ENCODE measurements at places on chromosomes 1 and 21. TPM values are rescaled to one million over a fixed set of nuclear protein-coding genes. Genes with fewer than 3 reads are reported as not detected.
A peak's percentile ranks its signal among the peaks of the same experiment; 100 is the strongest.

GRCh38 chr1:40363721-40364120, 9.8 kb upstream of the SMAP2 start:
- DNase-seq: no peak

NCAM2 gene
- under 0.01 TPM for total RNA-seq

PTCH2 gene
- under 0.01 TPM for total RNA-seq

DNA sequence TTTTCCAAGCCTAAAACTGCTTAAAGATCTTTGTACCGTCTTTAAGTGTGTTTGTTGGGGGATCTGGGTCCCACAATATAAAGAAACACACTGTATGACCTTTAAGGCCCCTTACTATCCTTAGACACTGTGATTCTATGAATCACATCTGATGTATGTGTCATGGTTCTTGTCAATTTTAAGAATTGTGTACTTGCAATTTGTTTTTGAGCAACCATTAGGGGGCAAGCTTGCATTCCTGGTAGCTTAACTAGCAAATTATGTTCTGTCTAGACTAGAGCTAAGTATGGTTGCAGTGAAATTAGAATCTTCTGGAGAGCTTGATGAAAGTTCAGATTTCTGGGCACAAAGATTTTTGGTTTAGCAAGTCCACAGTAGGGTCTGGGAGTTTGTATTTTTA, 219.5 kb downstream of the TPR start:
- peak; percentile 48 for DNase-seq

GRCh38 chr1:56359056-56359455, 220.3 kb downstream of the PLPP3 start:
- no peak for DNase-seq

DNA sequence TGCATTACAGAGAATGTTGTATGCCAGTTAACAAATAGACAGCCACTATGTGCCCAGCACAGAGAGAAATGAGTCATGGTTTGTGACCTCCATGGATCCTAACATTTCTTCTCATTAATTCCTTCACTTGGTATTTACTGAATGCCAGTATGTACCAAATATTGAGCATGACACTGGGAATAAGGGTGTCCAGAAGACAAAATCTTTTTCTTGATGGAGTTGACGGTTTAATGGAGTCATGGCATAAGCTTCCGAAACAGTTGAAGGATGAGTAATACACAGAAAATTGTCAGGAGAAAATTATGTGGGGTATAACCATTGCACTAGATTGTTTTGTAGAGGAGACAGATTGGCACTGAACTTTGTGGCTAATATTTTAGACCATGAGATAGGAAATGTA, 36.9 kb downstream of the PTGFR start:
- no peak for DNase-seq

LAMC1 gene
- total RNA-seq: 172 TPM

DNA sequence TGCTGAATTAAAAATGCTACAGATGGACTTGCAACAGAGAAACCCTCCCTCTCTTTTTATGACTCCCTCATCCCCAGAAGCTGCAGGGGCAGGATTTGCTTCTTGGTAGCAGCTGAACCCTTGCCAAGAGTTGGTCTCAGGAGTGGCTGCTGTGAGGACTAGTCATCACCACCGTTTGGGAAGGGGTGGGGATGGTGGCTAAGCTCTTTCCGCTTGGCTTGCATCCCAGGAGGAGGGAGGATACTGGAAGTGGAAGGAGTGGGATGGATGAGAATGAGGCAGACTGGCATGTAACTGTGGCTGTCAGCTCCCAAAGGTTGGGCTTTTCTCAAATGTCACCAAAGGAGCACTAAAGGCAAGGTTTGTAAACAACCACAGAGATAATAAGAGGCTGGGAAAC, 50.8 kb upstream of the COL24A1 start:
- DNase-seq: peak; percentile 59

DNA sequence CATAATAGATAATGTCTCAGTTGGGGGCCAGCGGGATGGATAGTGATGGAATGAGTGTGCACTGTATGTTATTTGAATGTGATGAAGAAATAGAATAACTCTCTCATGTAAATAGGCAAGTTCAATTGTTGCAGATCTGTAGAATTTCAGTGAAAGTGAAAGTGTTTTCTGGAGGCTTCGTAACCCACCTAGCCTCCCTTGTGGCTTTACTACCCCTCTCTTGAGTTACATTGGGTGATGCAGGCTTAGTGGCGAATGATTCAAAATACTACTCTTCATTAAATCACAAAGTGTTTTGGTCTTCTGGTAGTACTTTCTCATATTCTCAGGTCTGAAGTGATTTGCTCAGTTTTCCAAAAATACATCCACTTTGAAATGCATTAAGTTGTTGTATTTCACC, 411.9 kb downstream of the ZP4 start:
- no peak for DNase-seq

S100A2 gene
- total RNA-seq: 27.5 TPM

- no peak for DNase-seq
These were observed 21.8 kb downstream of the TENT5C start for GRCh38 chr1:117627546-117628130.

DNA sequence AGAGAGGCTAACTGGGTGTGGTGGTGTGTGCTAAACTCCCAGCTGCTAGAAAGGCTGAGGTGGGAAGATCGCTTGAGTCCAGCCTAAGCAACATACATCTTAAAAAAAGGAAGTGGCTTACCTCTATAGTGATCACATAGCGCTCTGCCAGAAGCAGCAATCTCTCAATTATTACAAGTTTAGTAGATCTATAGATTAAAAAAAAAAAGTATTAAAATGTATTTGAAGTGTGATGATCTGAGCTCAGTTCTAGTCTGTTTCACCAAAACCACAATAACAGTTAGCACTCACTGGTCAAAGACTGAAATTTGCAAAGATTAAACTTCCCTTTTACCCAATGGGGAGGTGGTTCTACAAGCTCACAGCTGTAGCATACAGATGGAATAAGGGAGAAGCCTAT, 76.3 kb downstream of the USP24 start:
- no peak for DNase-seq

- DNase-seq: no peak
These were observed 91.5 kb downstream of the SELENOF start for GRCh38 chr1:86822459-86822858.

UBL4B gene
- not detected for total RNA-seq

- DNase-seq: peak; percentile 60
These were observed 1.1 kb upstream of the GUCA2A start for GRCh38 chr1:42165511-42166210.

DNA sequence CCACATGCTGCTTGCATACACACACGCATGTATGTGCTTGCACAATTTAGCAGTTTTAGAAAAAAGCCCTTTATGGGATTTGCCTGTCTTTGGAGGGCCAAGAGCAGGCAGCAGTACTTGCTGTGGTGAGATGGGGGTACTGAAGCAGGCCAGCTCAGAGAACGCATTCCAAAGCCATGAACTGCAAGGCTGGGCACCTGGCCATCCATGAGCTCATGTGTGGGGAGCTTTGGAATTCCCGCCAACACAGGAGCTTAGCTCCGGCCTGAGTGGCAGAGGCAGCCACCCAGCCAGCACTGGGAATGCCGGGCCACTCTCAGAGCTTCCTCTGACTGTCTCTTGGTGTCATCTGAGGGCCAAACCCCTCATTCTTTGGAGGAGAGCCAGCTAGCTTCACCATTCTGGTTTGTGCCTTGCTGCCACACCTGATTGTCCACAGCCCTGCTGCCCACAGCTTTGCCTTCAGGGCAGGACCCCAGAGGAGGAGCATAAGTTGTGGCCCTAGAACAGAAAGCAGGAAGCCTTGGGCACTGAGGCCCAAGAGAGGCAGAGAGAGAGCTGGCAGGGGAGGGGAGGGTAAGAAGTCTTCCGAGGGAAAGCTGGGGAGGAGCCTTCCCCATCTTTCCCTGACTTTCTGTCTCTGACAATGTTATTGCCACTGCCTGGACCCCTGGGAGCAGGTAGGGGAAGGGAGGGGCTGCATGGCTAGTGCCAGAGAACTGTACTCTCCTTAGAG, 92.1 kb upstream of the POU3F1 start:
- peak; percentile 98 for DNase-seq

- no peak for DNase-seq
These were observed 99.7 kb downstream of the HIVEP3 start for GRCh38 chr1:41819069-41819468.

DNA sequence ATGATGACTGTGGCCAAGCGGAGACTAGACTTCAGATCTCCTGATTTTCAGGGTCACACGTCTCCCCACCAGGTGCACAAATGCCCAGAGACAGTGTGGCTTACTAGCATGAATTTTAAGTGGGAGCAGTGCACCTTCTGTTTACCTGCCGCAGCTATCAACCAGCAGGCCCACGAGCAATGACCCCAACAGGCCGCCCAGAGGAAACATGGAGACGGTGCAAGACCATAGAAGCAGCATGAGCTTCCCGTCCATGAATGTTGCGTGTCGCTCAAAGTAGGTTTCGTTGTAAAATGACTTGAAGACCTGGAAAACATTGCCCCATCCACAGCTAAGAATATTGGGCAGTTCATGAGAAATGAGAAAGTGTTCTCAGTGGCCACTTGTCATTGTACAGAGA, 3.5 kb downstream of the SLC2A7 start:
- DNase-seq: no peak

LRRC38 gene
- 1.6 TPM for total RNA-seq

DNA sequence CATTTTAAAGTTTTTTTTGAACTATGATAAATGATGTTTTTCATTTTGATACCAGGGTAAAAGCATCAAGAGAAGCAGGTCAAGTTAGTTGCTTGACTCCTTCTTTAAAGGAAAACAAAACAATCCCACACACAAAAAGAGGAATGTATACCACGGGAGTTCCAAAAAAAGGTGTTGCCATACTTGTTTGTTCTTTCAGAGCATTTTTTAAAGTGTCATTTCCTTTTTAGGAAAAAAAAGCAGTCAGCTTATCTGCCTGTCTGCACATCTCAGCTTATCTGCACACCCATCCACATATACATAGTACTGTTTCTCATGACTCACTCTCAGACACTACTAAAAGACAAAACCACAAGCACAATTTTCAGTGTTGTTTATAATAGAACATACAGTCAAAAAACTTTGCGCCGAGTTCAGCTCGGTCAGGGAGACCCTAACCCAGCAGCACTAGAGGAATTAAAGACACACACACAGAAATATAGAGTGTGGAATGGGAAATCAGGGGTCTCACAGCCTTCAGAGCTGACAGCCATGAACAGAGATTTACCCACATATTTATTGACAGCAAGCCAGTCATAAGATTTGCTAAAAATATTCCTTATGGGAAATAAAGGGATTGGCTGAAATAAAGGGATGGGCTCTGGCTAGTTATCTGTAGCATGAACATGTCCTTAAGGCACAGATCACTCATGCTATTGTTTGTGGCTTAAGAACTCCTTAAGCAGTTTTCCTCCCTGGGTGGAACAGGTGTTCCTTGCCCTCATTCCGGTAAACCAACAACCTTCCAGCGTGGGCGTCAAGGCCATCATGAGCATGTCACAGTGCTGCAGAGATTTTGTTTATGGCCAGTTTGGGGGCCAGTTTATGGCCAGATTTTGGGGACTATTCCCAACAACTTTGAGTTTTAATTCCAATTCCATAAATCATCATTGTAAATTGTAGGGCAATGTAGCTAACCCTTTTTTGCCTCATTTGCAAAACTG, 11.4 kb upstream of the MNDA start:
- no peak for DNase-seq

DNA sequence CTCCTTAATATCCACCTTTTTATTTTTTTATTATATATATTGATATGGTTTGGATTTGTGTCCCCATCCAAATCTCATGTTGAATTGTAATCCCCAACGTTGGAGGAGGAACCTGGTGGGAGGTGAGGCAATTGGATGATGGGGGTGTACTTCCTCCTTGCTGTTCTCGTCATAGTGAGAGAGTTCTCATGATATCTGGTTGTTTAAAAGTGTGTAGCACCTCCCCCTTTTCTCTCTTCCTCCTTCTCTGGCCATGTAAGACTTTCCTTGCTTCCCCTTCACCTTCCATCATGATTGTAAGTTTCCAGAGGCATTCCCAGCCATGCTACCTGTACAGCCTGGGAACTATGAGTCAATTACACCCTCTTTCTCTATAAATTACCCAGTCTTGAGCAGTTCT, 22.7 kb upstream of the CCSAP start:
- no peak for DNase-seq

- DNase-seq: no peak
These were observed 150.9 kb downstream of the CNIH3 start for GRCh38 chr1:224767031-224767430.

DNA sequence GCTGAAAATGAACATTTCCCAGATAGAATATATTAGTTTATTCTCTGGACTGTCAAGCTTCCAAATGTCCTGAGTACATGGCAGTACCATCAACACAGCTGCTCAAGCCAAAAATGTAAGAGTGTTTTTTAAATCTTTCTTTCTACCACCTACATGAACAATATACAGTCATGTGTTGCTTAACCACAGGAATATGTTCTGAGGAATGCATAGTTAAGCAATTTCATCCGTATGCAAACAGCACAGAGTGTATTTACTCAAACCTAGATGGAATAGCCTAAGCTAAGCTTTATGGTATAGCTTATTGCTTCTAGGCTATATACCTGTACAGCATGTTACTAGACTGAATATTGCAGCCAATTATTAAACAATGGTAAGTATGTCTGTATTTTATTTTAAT, 561.9 kb upstream of the ADGRL4 start:
- DNase-seq: no peak

RUNX3 gene
- total RNA-seq: 0.38 TPM

TBX19 gene
- 2.9 TPM for total RNA-seq

- no peak for DNase-seq
These were observed 66.3 kb downstream of the MAP3K7CL start for GRCh38 chr21:29196670-29197191.

LCE1F gene
- total RNA-seq: not detected

CYP4A11 gene
- not detected for total RNA-seq

DNA sequence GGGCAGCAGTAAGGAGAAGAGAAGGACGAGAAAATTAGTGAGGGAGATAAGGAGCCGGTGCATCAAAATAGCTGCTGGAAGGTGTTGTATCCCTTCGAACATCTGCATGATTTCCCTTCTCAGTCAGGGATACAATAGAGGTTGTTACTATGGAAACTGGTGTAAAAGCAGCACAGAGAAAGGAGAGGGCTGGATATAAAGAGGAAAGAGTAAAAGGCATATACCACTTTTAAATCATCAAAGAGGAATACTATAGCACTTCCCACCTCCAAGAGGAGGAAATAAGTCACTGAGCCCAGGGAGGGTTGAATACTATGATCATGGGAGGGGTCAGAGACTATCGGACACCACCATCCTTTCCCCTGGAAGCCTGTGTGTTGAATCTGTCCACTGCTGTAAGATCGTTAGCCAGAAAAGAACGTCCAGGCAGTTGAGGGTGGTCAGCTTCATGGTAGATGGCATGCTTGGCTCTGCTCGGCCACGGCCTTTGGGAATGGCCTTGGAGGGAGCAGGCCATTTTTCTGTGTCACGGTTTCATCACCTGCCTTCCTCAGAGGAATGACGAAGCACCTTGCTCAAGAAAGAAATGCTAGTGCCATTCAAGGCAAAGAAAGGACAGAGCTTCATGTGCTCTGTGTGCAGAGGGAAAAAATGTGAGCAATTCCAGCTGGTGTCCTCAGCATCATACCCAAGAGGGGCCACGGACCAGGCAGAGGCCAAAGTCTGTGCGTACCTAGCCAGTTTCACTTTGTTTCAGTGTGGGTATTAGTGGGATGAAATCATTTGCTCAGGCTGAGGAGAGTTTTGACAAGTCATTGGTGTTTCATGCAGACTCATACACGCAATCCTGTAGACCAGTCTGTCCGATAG, 64.2 kb downstream of the IRF2BP2 start:
- DNase-seq: no peak

RIMKLA gene
- 0.29 TPM for total RNA-seq

BCAR3 gene
- 93.3 TPM for total RNA-seq

Data from kidney epithelial cell (primary cell).